ENCODE measurements at places on chromosomes 6 and 20.

- DNase-seq = no peak
These were observed 91.5 kb downstream of the RIN2 start for GRCh38 chr20:19849341-19850197.

- no peak for DNase-seq
These were observed 40.4 kb upstream of the EDN1 start for GRCh38 chr6:12249541-12250382.

GRCh38 chr6:134245706-134246105, 72.2 kb downstream of the SGK1 start:
- DNase-seq = no peak

- DNase-seq = no peak
These were observed 8.8 kb downstream of the RANBP9 start for GRCh38 chr6:13702809-13703302.

DNA sequence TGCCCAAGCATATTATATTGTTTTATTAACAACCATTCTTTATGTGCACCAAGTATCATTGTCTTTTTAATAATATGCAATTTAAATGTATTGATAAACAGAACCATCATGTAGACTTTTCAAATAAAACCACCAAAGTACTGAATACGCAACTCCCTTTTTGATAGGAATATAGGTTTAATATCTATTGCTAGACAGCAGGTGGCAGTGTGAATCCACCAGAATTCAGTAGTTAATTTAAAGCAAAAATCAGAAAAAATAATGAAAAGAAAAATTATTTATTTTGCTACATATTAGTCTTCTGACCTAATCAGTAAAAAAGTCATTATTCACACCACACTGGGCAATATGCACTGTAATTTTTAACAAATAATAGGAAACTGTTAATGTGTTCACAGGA, 143.7 kb downstream of the KLHL32 start:
- no peak for DNase-seq

GRCh38 chr20:43513372-43513930, 6.0 kb downstream of the L3MBTL1 start:
- no peak for DNase-seq

DNA sequence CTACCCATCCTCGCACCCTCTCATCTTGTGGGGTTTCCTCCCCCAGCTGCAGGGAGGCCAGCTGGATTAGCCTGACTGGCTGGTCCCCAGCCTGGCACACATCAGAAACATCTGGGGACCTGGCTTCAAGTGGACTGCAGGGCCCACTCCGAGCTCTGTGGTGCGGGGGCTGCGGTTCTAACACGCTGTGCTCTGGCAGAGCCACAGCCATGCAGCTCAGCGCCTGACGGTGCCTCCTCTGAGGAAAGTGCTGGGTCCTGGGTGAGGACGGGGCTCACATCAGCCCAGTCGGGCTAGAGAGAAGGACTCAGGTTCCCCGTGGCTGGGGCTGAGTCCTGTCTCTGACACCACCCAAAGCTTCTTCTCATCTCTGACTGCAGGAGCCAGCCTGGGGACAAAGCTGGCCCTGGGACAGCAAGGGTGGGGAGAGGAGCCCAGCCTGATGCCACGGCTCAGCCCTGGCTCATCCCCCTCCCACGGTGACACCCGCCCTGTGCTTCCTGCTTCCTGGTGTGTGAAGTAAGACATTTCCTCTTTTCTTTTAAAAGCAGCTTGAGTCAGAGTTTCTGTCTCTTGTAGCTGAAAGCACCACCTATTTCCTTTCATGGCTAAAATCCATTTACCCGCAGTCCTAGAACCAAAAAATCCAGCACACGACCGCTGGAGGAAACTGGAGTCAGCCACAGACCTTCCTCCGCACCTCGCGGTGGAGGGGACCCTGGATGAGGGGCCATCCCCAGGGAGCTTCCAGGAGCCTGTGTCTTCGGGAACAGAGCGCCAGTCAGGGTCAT, 127.4 kb upstream of the AFDN start:
- DNase-seq = peak; percentile 34

DNA sequence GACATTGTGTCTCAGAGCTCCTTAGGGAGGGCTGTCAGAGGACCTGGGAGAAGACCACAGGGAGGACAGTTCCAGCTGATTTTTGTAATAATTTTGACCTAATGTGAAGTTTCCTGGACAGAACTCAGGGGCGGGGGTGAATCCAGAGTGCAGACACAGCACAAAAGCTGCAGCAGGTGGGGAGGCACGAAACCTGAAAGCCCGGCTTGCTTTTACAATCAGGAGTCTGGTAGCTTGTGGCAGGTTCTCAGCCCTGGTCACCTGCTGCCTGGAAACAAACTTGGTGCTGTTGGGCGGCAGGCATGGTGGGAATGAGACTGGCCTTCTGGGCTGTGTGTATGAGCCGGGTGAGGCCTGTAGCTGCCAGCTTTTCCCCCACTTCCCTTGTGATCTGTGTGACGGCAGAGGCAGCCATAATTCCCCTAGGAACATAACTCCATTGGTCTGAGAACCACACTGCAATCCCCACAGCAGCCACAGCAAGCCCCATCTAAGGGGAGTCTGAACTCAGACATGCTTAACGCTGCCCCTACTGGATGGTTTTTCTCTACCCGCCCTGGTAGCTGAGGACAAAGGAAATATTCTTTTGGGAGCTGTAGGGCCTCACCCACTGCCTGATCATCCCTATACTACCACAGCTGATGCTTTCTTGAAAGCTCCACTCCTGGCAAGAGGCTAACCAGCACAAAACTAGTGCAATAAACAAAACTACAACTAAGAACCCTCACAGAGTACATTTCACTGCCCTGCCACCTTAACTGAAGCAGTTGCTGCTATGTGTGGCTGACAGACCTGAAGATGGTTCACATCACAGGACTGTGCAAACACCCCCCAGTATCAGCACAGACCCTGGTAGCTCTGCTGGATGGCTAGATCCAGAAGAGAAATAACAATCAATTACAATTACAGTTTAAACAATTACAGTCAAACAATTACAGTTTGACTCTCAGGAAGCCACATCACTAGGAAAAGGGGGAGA, 1055.1 kb upstream of the GJE1 start:
- no peak for DNase-seq

- DNase-seq = no peak
These were observed 23.2 kb downstream of the HLA-DPA1 start for GRCh38 chr6:33050014-33050810.

DNA sequence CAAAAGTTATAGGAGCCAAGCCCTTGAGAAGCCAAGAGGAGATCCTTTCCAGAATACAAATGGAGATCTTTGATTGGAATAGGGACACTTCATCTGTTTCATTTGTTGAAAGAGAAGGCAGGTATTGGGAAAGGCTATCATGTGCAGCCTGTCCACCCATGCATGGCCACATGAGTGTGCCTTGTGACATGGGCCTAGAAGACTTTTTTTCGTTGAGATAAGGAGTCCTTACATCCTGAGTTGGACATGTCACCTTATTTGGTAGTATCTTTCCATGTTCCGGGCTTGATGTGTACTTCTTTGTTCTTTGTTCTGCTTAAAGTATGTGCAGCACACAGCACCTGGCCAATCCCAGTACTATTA, 42.1 kb upstream of the SYNCRIP start:
- no peak for DNase-seq

DNA sequence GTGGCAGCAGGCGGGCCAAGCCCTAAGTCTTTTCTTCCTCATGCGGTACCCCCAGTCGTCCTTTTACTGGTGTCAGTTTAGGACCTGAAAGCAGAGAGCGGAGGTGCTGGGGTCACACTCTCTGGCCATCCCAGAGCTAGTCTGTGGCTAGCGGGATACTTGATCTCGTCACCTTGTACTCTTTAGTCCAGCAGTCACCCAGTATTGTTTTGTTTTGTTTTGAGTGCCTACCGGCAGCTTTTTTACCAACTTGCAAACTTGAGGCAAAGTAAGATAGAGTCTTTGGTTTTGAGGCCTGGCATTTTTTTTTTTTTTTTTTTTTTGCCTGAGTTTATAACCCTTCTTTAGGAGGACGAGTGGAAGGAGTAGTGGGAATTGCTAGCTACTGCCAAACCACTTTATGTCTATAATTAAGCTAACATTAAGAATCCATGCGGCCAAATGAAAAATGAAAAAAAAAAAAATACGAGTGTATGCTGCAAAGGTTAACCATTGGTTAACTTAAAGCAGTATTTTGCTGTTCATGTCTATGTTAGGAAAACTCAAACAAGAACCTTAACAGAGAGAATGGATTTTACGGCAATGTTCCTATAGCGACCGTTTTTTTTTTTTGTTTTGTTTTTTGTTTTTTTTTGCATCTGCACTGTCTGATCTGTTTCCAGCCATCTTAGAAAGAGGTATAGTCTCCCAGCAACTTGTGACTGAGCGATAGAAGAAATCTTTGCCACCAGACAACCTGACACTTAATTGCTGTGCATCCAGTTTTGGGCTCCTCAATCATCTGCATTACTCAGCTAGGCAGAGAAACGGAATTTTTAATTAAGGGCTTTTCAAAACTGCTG, 56.9 kb downstream of the FAM217A start:
- DNase-seq = no peak

DNA sequence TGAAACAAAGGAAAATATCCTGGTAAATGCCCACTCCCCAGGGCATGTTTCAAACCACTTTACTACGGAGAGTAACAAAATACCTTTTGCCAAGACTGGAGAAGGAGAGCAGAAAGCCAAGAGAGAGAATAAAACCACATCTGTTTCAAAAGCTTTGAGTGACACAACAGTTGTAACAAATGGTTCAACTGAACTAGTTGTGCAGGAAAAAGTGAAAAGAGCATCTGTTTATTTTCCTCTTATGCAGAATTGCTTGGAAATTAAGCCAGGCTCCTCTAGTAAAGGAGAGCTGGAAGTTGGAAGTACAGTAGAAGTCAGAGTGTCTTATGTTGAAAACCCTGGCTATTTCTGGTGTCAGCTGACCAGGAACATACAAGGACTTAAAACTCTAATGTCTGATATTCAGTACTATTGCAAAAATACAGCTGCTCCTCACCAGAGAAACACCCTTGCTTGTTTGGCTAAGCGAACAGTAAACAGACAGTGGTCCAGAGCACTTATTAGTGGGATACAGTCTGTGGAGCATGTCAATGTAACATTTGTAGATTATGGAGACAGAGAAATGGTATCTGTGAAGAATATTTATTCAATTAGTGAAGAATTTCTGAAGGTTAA, 2.6 kb downstream of the TDRD6 start:
- DNase-seq = no peak

- no peak for DNase-seq
These were observed 54.7 kb upstream of the PDE7B start for GRCh38 chr6:135796643-135797305.

- no peak for DNase-seq
These were observed 155.5 kb upstream of the RNF24 start for GRCh38 chr20:4170621-4171537.

DNA sequence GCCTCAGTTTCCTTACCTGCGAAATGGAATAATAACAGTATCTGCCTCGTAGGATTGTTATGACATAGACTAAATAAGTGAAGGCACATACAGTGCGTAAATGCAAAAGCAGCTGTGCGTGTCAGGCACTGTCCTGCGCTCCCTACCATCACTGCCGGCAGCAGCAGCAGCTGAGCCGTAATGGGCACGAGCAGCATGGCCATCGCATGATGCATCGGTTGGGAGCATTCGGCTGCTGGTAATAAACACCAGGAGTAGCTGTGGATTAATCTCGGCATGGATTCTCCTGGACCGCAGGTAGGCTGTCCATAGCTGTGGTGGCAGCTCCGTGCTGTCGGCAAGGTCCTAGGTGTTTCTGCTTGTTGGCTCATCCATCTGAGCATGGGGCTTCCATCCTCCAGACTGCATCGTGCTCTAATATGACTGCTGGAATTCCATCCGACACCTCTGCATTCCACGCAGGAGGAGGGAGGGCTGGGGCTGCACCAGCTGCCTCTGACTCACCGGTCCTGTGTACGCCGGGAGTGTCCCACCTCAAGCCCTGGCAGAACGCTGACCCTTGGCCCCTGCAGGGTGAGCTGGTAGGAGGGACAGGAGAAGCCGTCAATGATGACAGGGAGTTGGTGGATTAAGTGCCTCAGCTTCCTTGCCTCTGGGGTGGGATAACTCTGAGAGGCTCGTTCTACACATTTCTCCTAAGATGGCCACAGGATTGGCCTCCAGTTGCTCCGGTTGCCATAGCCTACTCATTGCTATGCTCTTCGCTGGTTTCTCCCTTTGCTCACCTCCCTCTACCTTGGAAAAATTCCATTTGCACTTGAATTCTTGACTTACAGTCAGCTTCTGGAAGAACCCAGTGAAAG, 100.9 kb upstream of the PMEPA1 start:
- no peak for DNase-seq

- no peak for DNase-seq
These were observed 49.5 kb downstream of the NCOA3 start for GRCh38 chr20:47551222-47551621.

Measured in stimulated activated CD8-positive, alpha-beta memory T cell treated with anti-CD3 and anti-CD28 coated beads, Interleukin-4, amount 100 ng/mL, for 24 hours (primary cell).